Mammary epithelial cell (primary cell): ENCODE measurements at places on chromosomes 1 and 21.
A peak's percentile ranks its signal among the peaks of the same experiment; 100 is the strongest.

GRCh38 chr1:203278885-203279406 lies 26.4 kb upstream of the BTG2 start:
- no peak for DNase-seq

DNA sequence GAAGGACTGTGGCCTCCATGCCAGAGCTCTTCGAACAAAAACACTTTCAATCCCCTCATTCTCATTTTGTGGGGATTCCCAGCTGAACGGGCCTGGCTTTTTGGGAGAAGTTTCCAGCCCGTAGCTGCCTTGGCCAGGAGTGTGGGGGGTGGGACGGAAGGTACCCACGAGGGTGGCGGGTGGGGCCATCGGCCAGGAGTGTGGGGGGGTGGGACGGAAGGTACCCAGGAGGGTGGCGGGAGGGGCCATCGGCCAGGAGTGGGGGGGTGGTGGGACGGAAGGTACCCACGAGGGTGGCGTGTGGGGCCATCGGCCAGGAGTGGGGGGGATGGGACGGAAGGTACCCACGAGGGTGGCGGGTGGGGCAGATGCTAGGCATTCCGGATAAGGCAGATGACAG lies 71.7 kb upstream of the ZBTB18 start:
- no peak for DNase-seq

DNA sequence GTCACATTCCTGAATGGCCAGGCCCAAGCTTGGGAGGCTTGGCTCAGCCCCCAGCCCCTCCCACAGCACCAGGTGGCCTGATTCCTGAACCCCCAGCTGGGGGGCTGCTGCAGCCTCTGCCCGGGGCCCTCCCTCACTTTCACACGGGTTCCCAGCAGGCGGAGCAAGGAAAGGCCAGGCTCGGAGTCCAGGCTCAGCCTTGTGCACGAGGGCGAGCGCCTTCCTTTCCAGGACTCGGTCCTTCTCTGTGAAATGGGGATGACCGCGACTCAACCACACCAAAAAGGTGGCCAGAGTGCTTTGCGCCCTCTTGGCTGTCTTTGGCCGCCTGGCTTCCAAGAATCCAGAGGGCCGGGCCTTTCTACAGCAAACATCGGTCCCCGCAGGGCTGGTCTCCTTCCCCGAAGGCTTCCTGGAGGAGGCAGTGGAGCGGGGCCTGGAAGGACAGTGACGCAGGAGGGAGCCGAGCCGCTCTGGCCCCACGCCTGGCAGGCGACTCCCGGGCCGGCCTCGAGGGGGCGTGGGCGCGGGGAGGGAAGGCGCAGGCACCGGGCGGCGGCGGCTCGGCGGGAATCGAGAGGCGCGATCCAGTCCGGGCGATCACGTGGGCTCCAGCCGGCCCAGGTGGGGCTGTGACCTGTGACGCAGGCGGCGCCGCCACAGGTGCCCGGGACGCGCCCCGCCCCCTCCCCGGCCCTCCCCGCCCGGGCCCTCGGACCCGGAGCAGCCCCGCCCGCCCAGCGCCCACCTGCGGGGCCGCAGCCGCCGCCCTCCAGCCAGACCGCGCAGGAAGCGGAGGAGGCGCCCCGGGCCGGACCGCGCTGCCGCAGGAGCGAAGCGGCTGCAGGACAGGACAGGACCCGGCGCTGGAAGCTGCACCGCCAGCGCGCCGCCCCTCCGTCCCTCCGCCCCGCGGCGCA lies at the start of gene ARHGEF16:
Gene ARHGEF16 (plus strand): TSS at position 775 of the 920 bp plus-strand sequence. CDS start 8,420 bp downstream, outside the sequence.
- DNase-seq = peak; percentile 65

GRCh38 chr1:19257178-19257914 lies 5.7 kb downstream of the MRTO4 start:
- no peak for DNase-seq
